ENCODE measurements at places on chromosomes 4 and X. TPM values are rescaled to one million over a fixed set of nuclear protein-coding genes. Genes with fewer than 3 reads are reported as not detected.

DNA sequence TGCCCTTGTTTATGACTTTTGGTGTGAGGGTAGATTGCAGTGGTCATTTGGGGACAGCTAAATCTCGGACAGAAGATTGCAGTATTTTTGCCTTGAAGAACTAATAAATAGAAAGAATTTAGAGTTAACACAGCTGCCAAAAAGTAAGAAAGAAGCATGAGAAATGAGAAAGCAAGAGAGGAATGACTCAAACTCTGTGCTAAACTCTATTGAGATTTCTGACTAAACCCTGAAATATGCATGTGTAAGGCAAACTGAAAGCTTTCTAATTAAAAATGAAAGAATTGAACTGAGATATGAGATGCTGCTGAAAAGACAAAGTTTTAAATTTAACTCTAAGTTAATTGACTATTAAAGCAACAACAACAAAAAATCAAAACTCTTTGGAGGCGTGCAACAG is 791.3 kb downstream of the RAB28 start:
- no peaks in the 10 kb centered on the region for H3K27me3 ChIP-seq
- H3K27ac ChIP-seq, result no peak overlapping the region
- no peaks in the 10 kb centered on the region for H3K36me3 ChIP-seq
- H3K4me1 ChIP-seq, result no peaks in the 10 kb centered on the region
- DNase-seq, result no peak

DNA sequence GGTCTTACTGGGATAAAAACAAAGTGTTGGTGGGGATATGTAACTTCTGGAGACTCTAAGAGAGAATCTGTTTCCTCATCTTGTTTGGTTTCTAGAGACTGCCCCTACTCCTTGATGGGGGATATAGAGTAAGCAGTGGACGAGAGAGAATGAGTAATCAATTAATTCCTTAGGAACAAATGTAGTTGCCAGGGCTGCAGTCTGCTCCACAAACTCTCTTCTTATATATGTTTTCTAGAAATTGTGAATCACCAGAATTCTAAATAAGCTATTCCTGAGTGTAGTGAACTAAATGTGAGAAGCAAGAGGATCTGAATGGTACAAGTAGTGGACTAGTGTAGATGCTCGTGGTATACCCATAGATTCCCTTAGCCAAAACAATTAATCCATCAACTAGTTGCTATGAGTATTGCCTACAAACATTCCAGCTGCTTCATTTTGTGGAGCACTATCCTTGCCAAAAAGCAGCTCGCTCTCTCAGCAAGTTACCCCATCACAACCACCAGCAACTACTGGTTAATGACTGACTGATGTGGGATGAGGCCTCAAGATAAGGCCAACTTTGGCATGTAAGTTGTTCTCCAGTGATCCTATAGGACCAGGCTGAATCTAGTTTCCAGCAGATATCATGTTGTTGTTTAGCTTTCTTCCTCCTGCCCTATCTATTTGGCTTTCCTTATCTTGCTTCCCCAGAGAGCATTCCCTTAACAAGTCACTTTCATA is 273.0 kb downstream of the SLC7A11 start:
- no peaks in the 10 kb centered on the region for H3K4me1 ChIP-seq
- H3K27ac ChIP-seq, result no peak overlapping the region
- H3K27me3 ChIP-seq, result no peaks in the 10 kb centered on the region

GRCh38 chr4:7910952-7911578 is 28.6 kb downstream of the AFAP1 start:
- no peaks in the 10 kb centered on the region for H3K27me3 ChIP-seq
- no peaks in the 10 kb centered on the region for H3K36me3 ChIP-seq
- DNase-seq, result no peak

- H3K27ac ChIP-seq, result no peak overlapping the region
- DNase-seq, result no peak
- H3K27me3 ChIP-seq, result no peaks in the 10 kb centered on the region
- H3K4me3 ChIP-seq, result no peak overlapping the region
Observed at GRCh38 chr4:93897559-93897958, 69.0 kb downstream of the ATOH1 start.

GRCh38 chr4:66955784-66956183 is 589.5 kb downstream of the CENPC start:
- H3K27me3 ChIP-seq, result no peaks in the 10 kb centered on the region
- no peak overlapping the region for H3K27ac ChIP-seq
- no peak for DNase-seq
- H3K4me1 ChIP-seq, result no peaks in the 10 kb centered on the region
- H3K36me3 ChIP-seq, result no peaks in the 10 kb centered on the region

DNA sequence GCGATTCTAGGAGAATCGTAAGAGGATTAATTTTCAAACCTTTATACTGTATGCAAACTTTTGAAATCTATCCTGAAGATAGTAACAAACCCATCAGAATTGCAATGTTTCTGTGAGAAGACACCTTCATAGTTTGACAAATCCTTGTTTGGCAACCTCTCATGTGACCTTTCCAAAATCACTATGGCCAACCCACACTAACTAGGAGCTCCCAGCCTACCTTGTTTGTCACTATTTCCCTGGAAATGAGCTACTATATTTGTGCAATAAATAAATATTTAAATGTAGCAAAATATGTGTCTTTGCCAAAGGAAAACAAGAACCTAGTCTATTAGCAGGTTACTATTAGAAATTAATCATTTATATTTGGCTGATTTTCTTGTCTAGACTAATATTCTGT is 173.7 kb downstream of the PPP1R2C start:
- H3K36me3 ChIP-seq, result no peaks in the 10 kb centered on the region
- H3K27ac ChIP-seq, result no peak overlapping the region
- DNase-seq, result no peak
- no peaks in the 10 kb centered on the region for H3K4me1 ChIP-seq
- no peaks in the 10 kb centered on the region for H3K27me3 ChIP-seq

- H3K4me1 ChIP-seq, result no peaks in the 10 kb centered on the region
- no peak overlapping the region for H3K4me3 ChIP-seq
Observed at GRCh38 chr4:89263265-89263664, 44.3 kb downstream of the GPRIN3 start.

GRCh38 chr4:36281384-36282106 is at the start of gene DTHD1:
Gene DTHD1 (plus strand): TSS chr4:36281616. CDS start chr4:36281759, 143 bp downstream.
- no peaks in the 10 kb centered on the region for H3K27me3 ChIP-seq
- H3K4me3 ChIP-seq, result no peak within 1 kb of the TSS
- no peak within 1 kb of the TSS for H3K27ac ChIP-seq

DNA sequence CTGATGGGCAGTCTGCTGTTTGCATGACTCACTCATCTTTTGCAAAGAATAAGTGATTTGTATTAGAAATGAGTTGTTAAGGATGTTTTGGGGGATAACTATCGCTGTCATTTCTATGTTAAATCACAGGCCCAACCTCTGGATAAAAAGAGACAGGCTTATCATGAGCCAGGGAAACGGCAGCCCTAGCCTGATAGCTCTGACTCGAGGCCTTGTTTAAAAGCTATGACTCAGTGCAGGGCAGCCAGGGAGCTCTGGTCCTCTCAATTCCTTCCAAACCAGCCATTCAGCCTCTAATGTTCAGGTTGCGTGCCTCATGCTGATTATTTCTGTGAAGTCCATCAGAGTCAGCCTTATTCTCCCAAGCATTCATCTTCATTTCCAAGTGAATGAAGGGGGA is 305.9 kb upstream of the HAND2 start:
- H3K27me3 ChIP-seq, result no peaks in the 10 kb centered on the region
- H3K27ac ChIP-seq, result no peak overlapping the region
- no peaks in the 10 kb centered on the region for H3K36me3 ChIP-seq
- H3K4me3 ChIP-seq, result no peak overlapping the region
- DNase-seq, result no peak

GRCh38 chrX:146456058-146456457 is 353.5 kb upstream of the CXorf51B start:
- H3K27ac ChIP-seq, result no peak overlapping the region
- DNase-seq, result no peak
- H3K27me3 ChIP-seq, result no peaks in the 10 kb centered on the region
- H3K36me3 ChIP-seq, result no peaks in the 10 kb centered on the region
- no peak overlapping the region for H3K4me3 ChIP-seq

DNA sequence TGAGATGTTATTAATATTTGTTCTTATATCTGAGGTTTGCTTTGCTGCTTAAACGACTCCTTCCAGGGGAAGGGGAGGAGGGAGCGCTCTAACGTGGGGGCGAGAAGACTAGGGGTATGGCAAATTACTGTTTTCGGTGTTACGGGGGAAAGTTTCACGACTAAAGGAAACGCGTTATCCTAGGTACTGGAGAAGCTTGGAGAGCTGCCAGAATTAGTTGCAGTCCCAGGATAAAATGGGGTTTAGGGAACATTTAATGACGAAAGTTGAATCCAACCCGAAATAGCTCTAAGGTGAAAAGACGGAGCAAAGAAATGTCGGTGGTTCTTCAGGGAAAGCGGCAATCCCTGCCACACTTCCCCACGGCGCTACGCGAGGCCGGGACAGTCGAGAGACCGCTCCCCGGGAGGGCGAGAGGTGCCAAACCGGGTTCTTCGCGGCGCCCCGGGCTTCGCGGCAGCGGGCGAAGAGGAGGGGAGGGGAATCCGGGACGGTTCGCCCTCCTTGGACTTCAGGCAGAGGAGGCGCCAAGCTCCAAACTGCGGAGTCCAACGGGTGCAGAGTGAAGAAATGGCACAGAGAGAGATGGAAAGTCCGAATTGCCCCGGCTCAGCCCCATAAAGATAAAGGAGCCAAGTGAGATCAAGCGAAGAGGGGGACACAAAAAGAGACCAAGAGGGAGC is 724 bp downstream of the THOC2 start:
- no peaks in the 10 kb centered on the region for H3K27me3 ChIP-seq
- no peak for DNase-seq
- peak overlapping the region; percentile 70 for H3K4me3 ChIP-seq

- no peaks in the 10 kb centered on the region for H3K27me3 ChIP-seq
- H3K27ac ChIP-seq, result no peak overlapping the region
- no peaks in the 10 kb centered on the region for H3K4me1 ChIP-seq
- H3K4me3 ChIP-seq, result no peak overlapping the region
Observed at GRCh38 chrX:76183289-76184049, 10.6 kb downstream of the PBDC1 start.

DNA sequence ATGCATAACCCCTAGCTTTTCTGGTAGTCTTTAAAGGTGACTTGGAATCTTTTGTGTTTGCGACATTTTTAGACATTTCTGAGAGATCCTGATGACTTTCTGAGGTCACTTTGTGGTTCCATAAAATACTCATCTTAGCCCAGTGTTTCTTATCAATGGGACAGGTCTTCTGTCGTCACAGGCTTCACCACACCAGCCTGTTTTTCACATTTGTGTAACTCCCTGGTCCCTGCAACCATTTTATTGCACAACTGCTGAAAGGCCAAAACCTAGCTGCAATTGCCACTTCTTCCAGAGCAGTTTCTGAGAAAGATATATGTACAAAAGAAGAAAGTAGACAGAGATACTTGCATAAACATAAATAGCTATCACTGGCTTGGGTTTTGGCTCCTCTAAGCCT is 120.9 kb downstream of the IL15 start:
- H3K4me3 ChIP-seq, result no peak overlapping the region
- H3K4me1 ChIP-seq, result no peaks in the 10 kb centered on the region
- H3K27ac ChIP-seq, result no peak overlapping the region
- no peaks in the 10 kb centered on the region for H3K36me3 ChIP-seq

DNA sequence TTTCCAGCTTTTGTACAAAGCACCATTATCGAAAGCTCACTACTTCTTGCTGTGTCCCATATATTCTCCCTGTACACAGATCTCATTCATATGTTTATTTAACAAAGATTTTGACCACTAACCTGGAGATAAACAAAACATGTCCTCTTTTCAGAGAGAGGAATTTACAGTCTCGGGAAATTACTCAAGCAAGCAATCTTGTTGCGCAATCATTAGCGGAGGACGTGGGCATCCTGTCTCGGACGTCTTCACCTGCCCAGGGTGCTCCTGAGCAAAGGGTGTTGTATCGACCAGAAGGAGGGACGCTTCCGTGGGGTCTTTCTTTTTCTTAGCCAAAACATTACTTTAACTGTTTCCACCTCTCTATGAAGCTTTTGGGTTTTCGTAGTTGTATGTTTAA is 66.5 kb upstream of the CLCN4 start:
- H3K4me3 ChIP-seq, result no peak overlapping the region
- H3K36me3 ChIP-seq, result no peaks in the 10 kb centered on the region
- H3K27ac ChIP-seq, result no peak overlapping the region
- no peak for DNase-seq
- no peaks in the 10 kb centered on the region for H3K27me3 ChIP-seq

- DNase-seq, result peak; percentile 2
- no peak overlapping the region for H3K4me3 ChIP-seq
- H3K4me1 ChIP-seq, result no peaks in the 10 kb centered on the region
- no peaks in the 10 kb centered on the region for H3K36me3 ChIP-seq
- H3K27me3 ChIP-seq, result no peaks in the 10 kb centered on the region
Observed at GRCh38 chrX:106481341-106481740, 130.4 kb upstream of the RADX start.

PRR32 gene
- total RNA-seq, result 0.29 TPM

HERC3 gene
- 16.2 TPM for total RNA-seq

CXCL1 gene
- total RNA-seq, result not detected

MTMR8 gene
- total RNA-seq, result 0.97 TPM

THOC2 gene
- 19.9 TPM for total RNA-seq

RHOH gene
- total RNA-seq, result not detected

DAPP1 gene
- total RNA-seq, result 1.3 TPM
